ENCODE measurements at places on chromosomes 3 and 15.

- DNase-seq = no peak
Measured at GRCh38 chr3:37577697-37578096, 284.0 kb upstream of the CTDSPL start.

- DNase-seq = no peak
Measured at GRCh38 chr3:139948898-139949297, 13.9 kb downstream of the CLSTN2 start.

GRCh38 chr3:77146004-77146403, 106.1 kb downstream of the ROBO2 start:
- no peak for DNase-seq

DNA sequence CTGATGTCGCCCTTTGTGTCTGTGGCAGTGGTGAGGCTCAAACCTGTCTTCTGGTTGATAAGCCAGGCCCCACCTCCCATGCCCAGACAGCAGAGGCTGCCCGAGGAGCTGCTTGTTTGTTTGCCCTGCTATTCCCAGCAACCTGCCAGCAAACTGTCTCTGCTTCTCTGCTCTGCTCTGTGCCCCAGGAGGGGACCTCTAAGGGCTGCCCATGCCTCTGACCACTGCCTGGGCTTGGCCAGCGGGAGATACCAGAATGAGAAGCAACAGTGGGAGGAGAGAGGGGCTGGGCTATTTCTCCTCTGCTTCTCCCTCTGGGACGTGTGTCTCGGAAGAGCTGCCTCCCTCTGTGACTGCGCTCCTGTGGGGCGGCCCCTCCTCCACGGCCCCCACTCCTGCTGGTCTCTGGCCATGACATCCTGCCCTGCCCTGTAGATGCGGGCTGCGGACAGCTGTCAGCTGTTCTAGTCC, 213.1 kb downstream of the RPLP1 start:
- DNase-seq = no peak

DNA sequence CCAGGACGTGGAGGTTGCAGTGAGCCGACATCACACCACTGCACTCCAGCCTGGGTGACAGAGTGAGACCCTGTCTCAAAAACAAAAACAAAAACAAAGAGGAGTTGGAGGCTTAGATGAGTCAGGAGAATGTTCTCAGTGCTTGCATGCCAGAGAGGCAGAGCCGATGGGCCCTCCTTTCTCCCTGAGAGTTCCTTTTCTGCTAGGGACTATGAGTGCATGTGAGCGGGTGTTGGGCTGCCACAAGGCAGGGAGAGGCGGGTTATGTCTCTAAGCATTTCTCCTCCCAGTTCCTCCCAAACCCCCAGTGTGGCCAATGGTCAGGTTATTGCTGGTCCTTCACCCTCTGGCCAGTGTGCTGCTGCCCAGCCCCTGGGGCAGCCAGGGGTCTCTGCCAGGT, 45.1 kb downstream of the RTP1 start:
- DNase-seq = no peak

DNA sequence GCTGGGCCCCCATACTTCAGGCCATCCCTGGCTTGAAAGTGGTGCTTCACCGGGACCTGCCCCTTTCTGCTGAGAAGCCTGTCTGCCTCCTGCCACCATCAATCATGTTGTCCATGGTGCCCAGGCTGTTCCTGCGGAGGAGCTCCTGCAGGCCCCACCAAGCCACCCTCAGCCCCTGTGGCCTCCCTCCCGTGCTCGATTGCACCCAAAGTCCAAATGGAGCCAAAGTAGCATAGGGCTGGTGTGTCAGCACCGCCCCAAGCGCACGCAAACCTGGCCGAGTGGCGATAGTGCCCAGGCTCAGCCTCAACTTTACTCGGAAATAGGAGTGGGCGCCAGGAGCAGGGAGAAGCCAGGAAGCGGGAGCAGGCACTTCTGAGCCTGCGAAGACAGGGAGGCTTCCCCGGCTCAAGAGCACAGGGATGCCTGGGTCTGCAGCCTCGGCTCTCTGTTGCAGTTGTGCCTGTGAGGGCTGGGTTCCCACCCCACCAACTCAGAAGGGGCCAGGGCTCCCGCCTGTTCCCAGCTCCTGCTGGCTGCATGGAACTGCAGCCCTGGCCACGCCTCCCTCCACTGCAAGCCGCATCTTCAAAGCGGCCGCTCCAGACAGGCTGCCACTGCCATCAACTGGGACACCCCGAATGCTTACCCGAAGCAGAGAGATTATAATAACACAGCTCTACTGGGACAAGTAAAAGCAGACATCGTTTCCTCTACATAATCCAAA, 203.0 kb downstream of the ARRDC4 start:
- no peak for DNase-seq

DNA sequence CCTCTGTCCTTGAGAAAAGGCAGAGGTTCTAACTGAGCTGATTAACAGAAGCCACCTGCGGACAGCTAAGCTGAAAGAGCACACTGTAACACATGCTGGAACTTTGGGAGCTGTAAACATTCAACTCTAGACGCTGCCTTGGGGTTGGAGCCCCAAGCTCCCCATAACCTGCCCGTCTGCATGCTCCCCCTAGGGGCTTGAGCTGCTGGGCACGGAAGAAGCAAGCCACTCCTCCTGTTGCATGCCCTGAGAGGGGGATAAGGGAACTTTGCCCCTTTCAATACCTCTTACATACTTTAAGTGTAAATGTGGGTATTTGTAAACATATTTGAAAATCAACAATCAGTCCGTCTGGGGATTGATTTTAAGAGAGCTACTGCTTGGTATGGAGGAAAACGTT, 188.4 kb downstream of the ADAMTSL3 start:
- DNase-seq = no peak

- no peak for DNase-seq
Measured at GRCh38 chr3:123696808-123697207, 112.0 kb upstream of the HACD2 start.

- DNase-seq = no peak
Measured at GRCh38 chr15:70778258-70779076, 15.1 kb upstream of the UACA start.

- DNase-seq = no peak
Measured at GRCh38 chr15:70754862-70755261, 8.5 kb downstream of the UACA start.

GRCh38 chr15:69604072-69604411, 151.4 kb downstream of the RPLP1 start:
- no peak for DNase-seq

- no peak for DNase-seq
Measured at GRCh38 chr15:29138260-29138659, 131.4 kb downstream of the NSMCE3 start.

GRCh38 chr3:87390821-87391220, 114.4 kb upstream of the POU1F1 start:
- no peak for DNase-seq

DNA sequence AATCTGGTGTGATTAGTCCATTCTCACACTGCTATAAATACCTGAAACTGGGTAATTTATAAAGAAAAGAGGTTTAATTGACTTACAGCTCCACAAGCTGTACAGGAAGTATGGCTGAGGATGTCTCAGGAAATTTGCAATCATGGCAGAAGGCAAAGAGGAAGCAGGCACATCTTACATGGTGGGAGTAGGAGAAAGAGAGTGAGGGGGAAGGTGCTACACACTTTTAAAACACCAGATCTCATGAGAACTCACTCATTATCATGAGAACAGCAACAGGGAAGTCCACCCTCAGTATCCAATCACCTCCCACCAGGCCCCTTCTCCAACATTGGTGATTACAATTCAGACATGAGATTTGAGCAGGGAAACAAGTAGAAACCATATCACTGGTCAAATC, 24.0 kb upstream of the ACP3 start:
- DNase-seq = no peak

DNA sequence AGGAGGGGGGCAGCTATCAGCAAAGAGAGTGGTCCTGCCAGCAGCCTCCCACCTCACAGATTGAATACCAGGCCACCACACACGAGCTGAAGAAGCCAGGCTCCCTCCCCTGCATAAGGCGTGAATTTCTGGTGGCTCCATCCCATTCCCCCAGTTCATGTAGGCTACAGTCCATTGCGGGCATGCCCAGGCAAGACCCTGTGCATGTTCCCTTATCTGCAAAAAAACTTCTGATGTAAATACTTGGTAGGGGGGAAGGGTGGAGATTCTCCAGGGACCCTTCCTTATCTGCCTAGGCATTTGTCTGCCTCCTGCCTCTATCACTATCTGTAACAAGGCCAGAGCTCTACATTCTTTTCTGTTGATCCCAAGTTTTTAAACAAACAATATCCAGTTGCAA, 27.6 kb upstream of the UBP1 start:
- no peak for DNase-seq

GRCh38 chr3:9064850-9065249, 101.6 kb upstream of the RAD18 start:
- no peak for DNase-seq

GRCh38 chr3:187976365-187976900, 177.5 kb upstream of the LPP start:
- DNase-seq = no peak

- no peak for DNase-seq
Measured at GRCh38 chr3:27633224-27633545, 88.9 kb downstream of the EOMES start.

Data from brain pericyte (primary cell).